Chondrocyte (in vitro differentiated cells): ENCODE measurements at places on chromosomes 5 and 9. TPM values are rescaled to one million over a fixed set of nuclear protein-coding genes. Genes with fewer than 3 reads are reported as not detected.

Gene PCDHA3
- 0.19 to 0.28 TPM (median 0.20 TPM) in 3 replicates for total RNA-seq

Gene DMRT2
- not detected in 3 replicates for total RNA-seq

Gene SPINK6
- total RNA-seq, result not detected in 3 replicates

Gene TEX48
- total RNA-seq, result not detected in 3 replicates

Gene LCN15
- total RNA-seq, result not detected in 3 replicates

Gene DBH
- total RNA-seq, result not detected in 3 replicates

Gene LTC4S
- total RNA-seq, result 1.2 to 1.7 TPM (median 1.3 TPM) in 3 replicates

Gene DRD1
- 0.10 to 0.35 TPM (median 0.23 TPM) in 3 replicates for total RNA-seq
